Renal cortical epithelial cell (primary cell): ENCODE measurements at places on chromosomes 1 and 21.

DNA sequence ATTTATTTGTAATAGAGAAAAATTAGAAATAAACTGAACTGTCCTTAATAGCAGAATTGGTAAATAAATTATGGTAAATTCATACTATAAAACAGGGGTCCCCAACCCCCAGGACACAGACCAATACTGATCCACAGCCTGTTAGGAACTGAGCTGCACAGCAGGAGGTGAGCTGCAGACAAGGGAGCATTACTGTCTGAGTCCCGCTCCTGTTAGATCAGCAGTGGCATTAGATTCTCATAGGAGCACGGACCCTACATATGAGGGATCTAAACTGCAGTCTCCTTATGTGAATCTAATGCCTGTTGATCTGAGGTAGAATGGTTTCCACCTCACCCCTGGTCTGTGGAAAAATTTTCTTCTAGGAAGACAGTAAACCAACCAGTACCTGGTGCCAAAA lies 7.5 kb downstream of the WDR47 start:
- no peak for DNase-seq

DNA sequence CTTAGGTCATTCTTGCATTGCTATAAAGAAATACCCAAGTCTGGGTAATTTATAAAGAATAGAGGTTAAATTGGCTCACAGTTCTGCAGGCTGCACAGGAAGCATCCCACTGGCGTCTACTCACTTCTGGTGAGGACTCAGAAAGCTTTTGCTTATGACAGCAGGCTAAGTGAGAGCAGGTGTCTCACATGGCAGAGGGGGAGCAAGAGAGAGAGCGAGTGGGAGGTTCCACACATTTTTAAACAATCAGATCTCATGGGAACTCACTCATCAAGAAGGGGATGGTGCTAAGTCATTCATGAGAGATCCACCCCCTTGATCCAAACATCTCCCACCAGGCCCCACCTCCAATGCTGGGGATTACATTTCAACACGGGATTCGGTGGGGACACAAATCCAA lies 13.6 kb upstream of the RGS4 start:
- DNase-seq, result no peak

- DNase-seq, result no peak
Measured at GRCh38 chr21:28221984-28222383, 770.7 kb downstream of the LTN1 start.

GRCh38 chr1:20138961-20139550 lies at the start of gene PLA2G2F:
TSS of gene PLA2G2F (plus strand) at chr1:20139323. CDS start at chr1:20139428, 105 bp downstream.
- DNase-seq, result no peak

DNA sequence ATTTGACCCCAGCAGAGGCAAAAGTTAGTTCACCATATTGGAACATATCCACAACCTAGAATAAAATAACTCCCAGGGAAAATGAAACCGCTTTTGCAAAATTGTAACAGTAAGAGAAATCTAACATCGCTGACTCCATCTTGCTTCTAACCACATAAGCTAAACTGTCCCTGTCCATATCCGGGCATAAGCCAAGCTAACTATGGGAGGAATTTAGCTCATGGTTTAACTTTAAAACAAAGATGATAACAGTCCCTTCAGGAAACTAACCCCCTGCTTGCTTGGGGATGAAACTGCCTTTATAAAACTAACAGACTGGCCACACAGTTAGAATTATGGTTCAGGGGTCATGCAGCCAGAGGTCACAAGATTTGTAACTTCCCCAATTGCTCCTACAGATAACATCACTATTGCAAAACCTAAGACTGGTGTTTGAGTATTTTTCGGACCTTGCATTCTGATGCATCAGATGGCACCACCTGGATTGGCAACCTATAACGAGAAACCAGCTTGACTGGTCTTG lies 46.3 kb downstream of the TESK2 start:
- DNase-seq, result no peak

DNA sequence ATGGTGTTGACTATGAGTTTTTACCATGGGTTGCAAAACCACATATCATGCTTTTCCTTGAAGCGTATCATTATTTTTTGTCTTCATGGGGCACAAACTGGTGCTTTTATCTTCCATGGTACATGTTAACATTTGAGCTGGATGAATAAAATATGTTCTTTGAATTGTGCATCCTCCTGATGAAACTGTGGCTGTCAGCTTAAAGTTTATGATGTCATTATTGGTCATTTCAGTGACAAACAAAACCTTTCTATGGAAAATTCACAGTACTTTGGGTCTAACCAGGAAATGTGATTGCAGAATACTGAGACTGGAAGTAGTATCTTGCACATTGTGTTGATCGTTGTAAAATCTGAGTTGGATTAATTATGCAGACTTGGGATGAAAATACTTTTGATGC lies 291.7 kb upstream of the ZRANB2 start:
- no peak for DNase-seq

- no peak for DNase-seq
Measured at GRCh38 chr1:86184426-86184825, 27.9 kb upstream of the COL24A1 start.

GRCh38 chr1:1832820-1833219 lies 54.5 kb upstream of the NADK start:
- DNase-seq, result peak; percentile 43

DNA sequence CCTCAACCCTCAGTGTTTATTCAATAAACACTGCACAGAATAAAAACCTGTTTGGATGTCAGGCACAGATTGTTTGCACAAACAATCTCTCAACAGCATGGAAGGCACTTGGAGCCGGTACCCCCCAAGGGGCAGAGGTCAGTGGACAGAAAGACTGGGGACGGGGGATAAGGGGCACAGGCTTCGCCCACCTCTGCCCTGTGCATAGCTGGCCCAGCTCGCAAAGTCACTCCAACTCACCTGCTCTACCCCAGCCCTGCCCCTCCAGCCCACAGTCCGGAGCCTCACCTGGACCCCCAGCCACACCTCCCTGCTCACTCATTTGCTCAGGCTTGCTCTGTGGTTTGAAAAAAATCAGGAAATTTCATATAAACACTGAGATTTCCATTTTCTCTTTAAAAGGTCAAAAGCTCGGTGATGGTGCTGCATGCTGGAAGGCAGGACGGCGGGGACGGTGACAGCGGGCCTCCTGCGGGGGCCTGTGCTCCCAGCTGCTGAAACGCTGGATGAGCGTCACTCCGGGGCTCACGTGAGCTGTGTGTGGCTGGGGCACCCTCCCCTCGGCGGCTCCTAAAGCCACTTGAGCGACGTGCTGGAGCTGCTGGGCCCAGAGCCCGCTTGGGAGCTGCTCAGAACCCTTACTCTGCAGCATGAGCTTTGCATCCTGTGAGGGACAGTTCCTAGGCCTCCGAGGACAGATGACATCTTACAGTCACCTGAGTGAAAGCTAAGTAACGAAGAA lies 54.5 kb downstream of the PRDM15 start:
- DNase-seq, result no peak

DNA sequence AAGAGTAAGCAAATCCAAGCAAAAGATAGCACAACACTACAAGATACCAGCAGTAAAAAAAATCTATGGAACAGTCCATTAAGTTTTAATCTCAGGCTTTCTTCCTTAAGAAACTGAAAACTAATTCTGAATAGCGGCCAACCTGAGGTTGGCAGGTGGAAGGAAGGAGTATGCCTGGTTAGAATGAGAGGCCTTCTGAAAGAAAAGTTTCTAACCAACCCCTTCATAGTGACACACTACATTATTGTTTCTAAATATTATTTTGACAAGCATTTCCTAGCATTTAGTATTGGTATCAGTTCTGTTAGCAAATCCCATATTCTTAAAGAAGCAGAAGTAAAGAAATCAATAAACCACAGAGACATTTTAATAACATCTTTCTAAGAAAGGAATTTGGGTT lies 205.7 kb upstream of the PTBP2 start:
- DNase-seq, result no peak

- DNase-seq, result no peak
Measured at GRCh38 chr1:204322339-204322868, 37.3 kb downstream of the PLEKHA6 start.

GRCh38 chr1:29233693-29234092 lies 2.6 kb upstream of the PTPRU start:
- DNase-seq, result no peak

- no peak for DNase-seq
Measured at GRCh38 chr1:3669421-3669821, 17.1 kb downstream of the TP73 start.

- DNase-seq, result no peak
Measured at GRCh38 chr1:209029737-209030136, 553.8 kb upstream of the CAMK1G start.

DNA sequence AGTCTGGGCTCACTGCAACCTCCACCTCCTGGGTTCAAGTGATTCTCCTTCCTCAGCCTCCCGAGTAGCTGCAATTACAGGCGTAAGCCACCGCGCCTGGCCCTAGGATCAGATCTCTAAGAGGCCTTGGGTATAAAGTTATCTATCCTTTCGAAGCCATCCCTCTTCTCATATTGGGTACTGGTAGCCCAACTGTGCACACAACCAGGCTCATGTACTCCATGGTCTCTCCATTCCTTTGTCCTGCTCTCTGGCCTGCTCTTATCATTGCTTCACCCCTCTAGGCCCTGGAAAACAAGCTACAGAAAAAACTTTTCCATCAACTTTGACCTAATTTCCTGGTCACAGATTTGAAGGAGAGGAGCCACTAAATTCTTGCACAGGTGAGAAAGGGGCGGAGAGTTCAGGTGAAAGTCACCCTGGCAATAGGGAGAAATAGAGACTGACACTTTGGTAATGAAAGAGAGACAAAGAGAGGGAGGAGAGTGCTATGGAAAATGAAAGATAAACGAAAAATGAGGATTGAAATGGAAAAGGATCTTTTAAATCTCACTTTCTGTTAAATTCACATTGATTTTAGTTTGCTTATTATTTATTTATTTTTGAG lies 6.0 kb downstream of the TXNIP start:
- DNase-seq, result peak; percentile 62

GRCh38 chr1:39445573-39445972 lies 45.9 kb upstream of the BMP8A start:
- DNase-seq, result no peak

GRCh38 chr1:99594205-99594604 lies 51.7 kb upstream of the PALMD start:
- DNase-seq, result no peak

GRCh38 chr1:107661158-107661557 lies 303.8 kb downstream of the VAV3 start:
- DNase-seq, result no peak

- DNase-seq, result no peak
Measured at GRCh38 chr1:183806675-183807074, 1.8 kb downstream of the RGL1 start.

- DNase-seq, result no peak
Measured at GRCh38 chr1:111804776-111805175, 49.1 kb downstream of the DDX20 start.

- DNase-seq, result no peak
Measured at GRCh38 chr1:241330619-241331327, 26.2 kb downstream of the RGS7 start.

- no peak for DNase-seq
Measured at GRCh38 chr1:35371506-35371905, 103.0 kb downstream of the ZMYM4 start.

GRCh38 chr1:217315346-217315745 lies 315.5 kb downstream of the GPATCH2 start:
- peak; percentile 88 for DNase-seq

GRCh38 chr1:69835955-69836354 lies 268.2 kb downstream of the LRRC7 start:
- no peak for DNase-seq

DNA sequence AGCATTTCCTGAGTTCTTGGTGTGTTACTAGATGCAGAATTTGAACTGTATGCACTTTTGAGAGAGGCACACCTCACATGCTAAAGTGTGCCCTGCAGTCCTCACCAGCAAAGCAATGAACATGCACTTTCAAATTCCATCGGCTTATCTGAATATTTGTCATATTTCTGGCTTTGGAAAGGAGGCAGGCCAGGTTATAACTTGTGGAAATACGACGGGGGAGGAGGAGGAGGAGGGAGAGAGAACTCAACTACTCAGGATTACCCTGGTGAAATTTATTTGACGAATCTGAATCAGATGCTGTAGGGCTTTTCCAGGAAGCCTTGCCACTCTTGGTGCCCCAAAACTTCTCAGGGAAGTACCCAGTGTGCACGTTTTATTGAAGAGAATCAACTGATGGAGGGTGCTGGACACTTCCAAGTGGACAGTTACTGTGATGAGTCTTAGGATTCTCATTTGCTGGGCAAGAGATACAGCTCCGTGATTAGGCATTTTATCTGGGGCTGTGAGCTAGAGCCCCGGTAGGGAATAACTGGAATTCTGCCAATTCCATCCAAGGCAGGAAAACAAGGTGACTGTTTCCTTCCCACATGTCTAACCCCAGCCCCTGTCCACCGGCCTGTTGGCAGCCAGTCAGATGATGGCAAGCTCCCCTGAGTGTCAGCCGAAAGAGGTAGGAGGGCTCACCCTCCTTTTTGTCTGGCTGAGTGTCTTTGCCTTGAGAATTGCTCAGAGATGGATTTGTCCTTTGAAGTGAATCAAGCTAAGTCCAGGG lies 3.8 kb downstream of the PDPN start:
- no peak for DNase-seq

DNA sequence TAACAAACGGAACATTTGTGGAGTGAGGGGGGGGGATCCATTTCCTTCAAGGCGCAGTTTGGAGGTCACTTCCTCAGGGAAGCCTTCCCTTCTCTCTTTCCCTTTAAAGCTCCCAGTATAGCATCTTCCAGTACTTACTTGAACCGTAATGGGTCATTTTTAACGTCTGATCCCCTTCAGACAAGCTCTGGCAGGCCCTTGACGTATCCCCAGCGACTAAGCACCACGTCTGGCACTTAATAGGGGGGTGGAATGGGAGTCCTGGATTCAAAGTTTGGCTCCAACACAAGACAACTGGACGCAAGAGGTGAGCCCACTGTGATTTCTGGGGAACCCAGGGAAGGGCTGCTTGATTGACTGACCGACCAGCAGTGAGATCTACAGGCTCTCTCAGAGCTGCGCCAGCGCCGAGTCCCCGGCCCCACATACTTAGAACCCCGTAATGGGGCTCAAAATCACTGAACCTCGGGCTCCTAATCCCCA lies 441 bp downstream of the YARS1 start:
- DNase-seq, result peak; percentile 36

DNA sequence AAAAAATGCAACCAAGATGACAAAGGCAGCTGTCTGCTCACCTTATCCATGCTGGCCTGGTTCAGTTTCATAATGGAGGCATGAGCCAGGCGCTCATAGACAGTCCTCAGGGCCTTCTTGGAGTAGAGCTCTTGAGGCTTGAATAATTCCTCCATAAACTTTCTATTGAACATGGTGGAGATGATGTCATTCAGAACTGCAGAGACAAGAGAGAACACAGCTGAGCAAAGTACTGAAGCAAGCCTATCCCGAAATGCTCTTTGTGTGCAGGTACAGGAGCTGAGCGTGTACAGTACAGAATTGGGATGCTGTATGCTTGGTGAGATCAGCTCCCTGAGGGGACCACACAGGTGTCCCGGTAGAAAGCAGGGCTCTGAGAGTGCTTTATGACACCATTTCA lies 11.5 kb downstream of the OSCP1 start:
- DNase-seq, result no peak

- no peak for DNase-seq
Measured at GRCh38 chr1:223129229-223129901, 13.7 kb downstream of the TLR5 start.

GRCh38 chr1:164564378-164564777 lies 5.4 kb downstream of the PBX1 start:
- DNase-seq, result no peak
